ENCODE measurements at places on chromosomes 3 and 15.

- no peak for DNase-seq
Observed at GRCh38 chr3:141083226-141083625, 32.1 kb downstream of the SPSB4 start.

DNA sequence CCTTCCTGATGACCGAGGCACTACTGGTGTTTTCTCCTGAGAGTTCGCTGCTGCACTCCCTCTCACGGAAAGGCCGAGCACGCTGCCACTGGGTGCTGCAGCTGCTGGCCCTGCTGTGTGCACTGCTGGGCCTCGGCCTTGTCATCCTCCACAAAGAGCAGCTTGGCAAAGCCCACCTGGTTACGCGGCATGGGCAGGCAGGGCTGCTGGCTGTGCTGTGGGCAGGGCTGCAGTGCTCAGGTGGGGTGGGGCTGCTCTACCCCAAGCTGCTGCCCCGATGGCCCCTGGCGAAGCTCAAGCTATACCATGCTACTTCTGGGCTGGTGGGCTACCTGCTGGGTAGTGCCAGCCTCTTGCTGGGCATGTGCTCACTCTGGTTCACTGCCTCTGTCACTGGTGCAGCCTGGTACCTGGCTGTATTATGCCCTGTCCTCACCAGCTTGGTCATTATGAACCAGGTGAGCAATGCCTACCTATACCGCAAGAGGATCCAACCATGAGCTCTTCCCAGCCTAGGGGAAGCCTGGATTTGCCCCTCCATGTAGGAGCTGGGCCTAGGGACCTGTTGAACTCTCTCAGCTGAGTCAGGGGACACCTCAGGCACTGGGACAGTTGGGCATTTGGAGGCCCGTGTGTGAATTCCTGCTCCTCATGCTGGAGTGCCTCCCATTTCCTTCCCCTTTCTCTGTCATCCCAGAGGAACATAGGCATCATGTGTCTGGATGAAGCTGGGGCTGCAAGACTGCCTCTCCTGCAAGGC is 2.8 kb downstream of the CYB561D2 start:
- no peak for DNase-seq

- no peak for DNase-seq
Observed at GRCh38 chr3:99900248-99900647, 82.6 kb downstream of the CMSS1 start.

DNA sequence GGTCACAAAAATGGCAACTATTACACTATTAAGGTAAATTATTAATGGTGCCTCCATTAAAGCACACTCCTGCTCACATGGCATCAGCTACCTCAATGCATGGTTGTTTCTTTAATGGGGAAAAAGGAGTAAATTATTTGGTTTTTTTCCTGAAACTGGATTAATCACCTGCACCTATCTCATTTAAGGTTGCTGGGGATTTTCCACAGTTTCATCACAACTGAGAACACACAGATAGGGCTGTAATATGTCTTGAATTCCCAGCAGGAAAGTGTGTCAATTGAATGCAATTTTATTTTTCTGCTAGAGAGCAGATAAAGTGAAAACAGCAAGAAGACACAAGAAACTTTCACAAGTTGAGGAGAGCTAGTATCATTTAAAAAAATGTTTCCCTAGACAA is 36.4 kb downstream of the RFTN1 start:
- DNase-seq, result no peak

GRCh38 chr15:44275150-44275830 is 13.2 kb upstream of the GOLM2 start:
- no peak for DNase-seq

Data from T-helper 1 cell (primary cell).